Upper lobe of right lung (tissue), 1 donor: ENCODE measurements at places on chromosomes 3 and 15. TPM values are rescaled to one million over a fixed set of nuclear protein-coding genes. Genes with fewer than 3 reads are reported as not detected.

The CHST13 gene
- 0.64 TPM for total RNA-seq

The CLDND1 gene
- total RNA-seq: 90.9 TPM

The GOLGA6L4 gene
- total RNA-seq: 2.7 TPM

The GOLGA6L7 gene
- total RNA-seq: not detected

The MAGEL2 gene
- 0.14 TPM for total RNA-seq

The MAGI1 gene
- total RNA-seq: 45.8 TPM

- DNase-seq: no peak
Measured at GRCh38 chr3:38165722-38166387, 518 bp downstream of the OXSR1 start.

GRCh38 chr3:182692695-182693094, 100.6 kb upstream of the ATP11B start:
- no peak for DNase-seq

GRCh38 chr3:4406746-4407568, 60.1 kb downstream of the SUMF1 start:
- DNase-seq: no peak

DNA sequence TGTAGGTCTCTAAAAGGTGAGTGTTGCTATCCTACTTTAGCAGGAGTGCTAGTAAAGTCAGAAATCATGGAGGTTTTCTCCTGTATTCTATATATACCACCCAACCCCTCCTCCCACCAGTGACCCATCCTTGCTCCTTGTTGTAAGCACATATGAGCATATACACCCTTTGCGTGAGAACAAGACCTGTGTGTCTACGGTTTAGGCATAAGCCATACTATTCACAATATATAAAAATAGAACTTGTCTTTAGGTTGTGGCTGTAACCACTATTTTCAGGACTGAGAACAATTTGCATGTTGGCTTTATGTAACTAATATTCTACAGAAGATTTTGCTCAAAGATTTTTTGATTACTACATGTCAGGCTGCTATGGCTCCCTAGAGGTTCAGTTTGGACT, 59.1 kb upstream of the TOP2B start:
- no peak for DNase-seq

DNA sequence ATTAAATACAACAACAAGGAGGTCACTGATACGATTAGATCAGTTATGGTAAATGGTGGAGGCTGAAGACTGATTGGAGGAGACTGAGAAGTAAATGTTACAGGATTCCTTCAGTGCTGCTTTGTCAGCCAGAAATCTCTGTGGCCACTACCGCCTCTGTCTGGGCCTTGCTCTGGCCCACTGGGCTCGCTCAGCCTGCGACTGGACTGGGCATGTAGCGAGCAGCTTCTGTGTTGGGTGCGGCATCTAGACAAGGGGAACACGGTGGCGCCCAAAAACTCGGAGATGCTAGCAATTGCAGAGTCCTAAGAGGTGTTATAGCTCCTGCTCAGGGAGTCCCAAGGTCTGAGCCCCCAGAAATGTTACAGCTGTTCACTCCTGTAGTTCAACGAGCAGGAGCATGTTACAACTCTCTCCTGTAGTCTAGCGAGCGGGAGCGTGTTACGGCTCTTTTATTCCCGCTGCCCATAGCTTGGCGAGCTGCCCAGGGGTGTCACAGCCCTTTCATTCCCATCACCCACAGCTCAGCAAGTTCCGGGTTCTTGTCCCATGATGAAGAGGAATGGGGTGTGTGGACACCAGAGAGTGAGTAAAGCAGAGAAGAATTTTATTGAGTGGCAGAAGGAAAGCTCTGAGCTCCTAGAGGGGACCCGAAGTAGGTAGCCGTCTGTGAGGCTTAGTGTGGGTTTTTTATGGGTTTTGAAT, 24.7 kb downstream of the SLC15A2 start:
- no peak for DNase-seq

DNA sequence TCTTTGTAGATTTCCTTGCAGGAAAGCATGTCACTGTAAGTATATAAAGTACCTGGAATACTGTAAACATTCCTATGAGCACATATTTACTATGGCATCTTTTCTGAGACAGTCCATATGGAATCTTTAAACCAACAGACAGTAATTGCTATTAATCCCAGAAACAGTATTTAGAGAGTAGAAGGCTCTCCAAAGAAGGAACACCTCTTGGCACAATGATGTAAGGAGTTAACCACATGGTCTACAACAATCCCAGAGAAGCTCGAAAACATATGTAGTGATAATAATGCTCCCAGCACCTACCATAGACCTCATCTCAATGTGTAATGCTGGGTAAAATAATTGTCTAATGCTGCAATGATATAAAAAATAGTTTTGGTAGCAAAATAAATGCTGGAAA, 95.8 kb upstream of the IL12A start:
- no peak for DNase-seq

- no peak for DNase-seq
Measured at GRCh38 chr15:45657764-45658545, 23.1 kb downstream of the SQOR start.

DNA sequence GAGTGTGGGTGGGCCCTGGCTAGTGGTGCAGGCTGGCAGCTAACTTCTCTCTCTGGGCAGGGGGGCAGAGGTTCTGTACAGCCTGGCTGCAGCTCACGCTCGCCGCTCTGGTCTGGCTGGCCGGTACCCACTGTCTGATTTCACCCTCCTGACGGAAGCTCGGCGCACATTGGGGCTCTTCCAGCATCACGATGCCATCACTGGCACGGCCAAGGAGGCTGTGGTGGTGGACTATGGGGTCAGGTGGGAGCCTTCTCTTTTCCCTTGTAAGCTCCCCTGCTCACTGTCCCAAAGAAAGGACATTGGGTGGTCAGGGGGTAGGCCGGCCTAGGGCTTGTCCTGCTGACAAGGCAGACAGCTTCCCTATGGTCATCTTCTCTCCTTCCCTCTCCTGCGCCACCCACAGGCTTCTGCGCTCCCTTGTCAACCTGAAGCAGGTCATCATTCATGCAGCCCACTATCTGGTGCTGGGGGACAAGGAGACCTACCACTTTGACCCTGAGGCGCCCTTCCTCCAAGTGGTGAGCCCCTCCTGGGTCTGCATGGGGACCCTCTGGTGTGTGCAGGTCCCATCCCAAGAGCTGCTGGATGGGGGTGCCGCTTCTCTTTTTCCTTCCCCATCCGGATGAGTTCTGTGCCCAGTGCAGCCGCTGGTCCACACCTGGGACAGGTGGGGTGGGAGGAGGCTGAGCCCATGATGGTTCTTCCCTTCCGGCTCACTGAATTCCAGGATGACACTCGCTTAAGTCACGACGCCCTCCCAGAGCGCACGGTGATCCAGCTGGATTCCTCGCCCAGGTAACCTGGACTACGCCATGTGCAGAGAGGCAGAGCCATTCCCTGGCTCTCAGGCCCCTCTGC, 7.6 kb downstream of the MAN2A2 start:
- DNase-seq: no peak

DNA sequence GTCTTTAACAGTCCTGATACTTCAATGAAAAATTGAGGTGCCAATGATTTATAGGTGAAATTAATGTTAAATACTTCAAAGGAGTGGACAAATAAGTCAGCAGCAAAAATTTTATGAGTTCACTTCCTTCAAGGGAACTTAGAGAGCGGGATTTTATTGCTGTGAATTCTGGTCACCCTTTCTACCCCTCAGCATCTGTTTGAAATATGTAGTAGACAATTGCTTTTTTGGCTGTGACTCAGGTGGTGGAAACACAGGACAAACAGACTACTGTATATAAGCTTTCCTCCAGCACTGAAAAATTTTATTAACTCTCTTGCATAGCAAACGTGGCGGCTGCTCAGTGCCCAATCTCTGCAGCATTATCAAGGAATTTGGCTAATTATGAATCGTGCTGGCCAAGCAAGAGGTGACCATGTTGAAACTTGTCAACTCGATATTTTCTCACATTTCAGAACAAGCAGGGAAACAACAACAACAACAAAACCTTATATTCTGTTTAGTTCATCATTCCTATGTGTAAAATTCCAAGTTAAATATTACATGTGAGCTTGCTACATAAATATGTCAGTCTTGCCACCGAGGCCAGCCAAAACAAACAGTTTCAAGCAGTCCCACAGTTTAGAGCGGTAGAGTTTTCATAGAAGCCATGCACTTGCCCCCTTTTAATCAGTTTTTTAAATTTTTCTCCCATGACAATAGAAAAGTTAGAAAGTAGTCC, 420.2 kb downstream of the FOXP1 start:
- DNase-seq: no peak

- no peak for DNase-seq
Measured at GRCh38 chr15:98402486-98402885, 245.9 kb upstream of the IGF1R start.
